ENCODE measurements at places on chromosomes 3 and 15.
A peak's percentile ranks its signal among the peaks of the same experiment; 100 is the strongest.

- DNase-seq: no peak
These were observed 481.4 kb upstream of the CFAP20DC start for GRCh38 chr3:59531066-59531745.

DNA sequence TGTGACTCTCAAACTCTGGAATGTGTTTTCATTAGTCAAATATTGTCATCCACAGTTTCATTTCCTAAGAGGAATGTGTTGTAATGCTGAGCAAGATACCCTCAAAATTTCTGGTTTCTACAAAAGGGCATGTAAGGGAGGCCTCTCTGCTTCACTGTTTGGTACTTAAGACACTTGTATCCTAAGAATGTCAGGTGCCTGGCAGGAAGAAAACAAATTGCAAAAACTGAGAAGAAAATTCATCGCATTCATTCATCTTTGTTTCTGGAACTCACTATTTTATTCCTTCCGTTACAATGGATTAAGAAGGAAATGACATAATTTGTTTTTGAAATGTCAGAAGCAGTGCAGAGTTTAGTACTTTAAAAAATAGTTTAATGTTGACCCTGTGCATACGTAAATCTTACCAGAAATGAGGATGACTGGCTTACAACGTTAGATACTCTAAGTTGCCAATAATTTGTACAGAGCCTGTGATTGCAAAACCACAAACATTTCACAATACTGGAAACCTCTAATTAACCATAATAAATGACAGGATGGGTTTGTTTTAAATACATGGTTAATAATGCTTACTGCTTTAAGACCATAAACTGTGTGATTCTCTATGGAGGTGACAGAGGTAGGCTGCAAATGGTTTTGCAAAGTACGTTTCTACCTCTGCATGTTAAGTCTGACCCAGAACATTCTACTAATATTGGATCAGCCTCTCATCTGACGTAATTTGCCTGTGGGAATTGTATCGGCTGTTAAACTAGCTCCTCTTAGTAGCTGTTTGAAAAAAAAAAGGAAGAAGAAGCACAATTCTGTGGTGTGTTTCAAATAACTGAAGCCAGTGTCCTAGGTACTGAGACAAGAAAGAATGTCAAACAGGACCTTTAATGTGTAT, 477.8 kb downstream of the RBMS3 start:
- DNase-seq: no peak

DNA sequence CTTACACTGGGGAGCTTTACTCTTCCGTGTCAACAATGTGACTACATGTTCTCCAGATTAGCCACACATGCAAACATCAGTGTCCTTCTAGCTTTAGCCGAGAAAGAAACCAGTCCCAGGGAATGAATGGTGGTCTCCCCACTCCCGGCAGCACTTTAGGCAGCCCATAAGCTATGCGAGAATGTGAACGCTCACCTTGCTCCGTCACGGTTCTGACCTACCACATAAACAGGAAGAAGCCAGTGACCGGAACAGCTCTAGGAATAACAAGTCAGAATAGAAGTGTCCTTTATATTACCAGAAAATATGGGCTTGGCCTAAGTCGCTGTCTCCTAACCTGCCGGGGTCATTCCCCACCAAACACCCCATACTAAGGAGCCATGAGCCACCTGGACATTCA, 98.0 kb upstream of the ABHD17C start:
- DNase-seq: no peak

GRCh38 chr3:57900786-57901185, 107.4 kb upstream of the FLNB start:
- DNase-seq: no peak

- no peak for DNase-seq
These were observed 6.9 kb downstream of the ADAMTS7 start for GRCh38 chr15:78804391-78804792.

- DNase-seq: no peak
These were observed 55.8 kb downstream of the HHLA2 start for GRCh38 chr3:108352176-108352575.

- DNase-seq: no peak
These were observed 53.9 kb downstream of the CLASP2 start for GRCh38 chr3:33664195-33664594.

GRCh38 chr3:12893852-12894251, 52.5 kb upstream of the RPL32 start:
- DNase-seq: no peak

- DNase-seq: peak; percentile 76
These were observed at the start of gene MELTF for GRCh38 chr3:197029511-197030167. Gene MELTF, minus strand, starts transcription at chr3:197029817. Its CDS starts 115 bp downstream, at chr3:197029702.

DNA sequence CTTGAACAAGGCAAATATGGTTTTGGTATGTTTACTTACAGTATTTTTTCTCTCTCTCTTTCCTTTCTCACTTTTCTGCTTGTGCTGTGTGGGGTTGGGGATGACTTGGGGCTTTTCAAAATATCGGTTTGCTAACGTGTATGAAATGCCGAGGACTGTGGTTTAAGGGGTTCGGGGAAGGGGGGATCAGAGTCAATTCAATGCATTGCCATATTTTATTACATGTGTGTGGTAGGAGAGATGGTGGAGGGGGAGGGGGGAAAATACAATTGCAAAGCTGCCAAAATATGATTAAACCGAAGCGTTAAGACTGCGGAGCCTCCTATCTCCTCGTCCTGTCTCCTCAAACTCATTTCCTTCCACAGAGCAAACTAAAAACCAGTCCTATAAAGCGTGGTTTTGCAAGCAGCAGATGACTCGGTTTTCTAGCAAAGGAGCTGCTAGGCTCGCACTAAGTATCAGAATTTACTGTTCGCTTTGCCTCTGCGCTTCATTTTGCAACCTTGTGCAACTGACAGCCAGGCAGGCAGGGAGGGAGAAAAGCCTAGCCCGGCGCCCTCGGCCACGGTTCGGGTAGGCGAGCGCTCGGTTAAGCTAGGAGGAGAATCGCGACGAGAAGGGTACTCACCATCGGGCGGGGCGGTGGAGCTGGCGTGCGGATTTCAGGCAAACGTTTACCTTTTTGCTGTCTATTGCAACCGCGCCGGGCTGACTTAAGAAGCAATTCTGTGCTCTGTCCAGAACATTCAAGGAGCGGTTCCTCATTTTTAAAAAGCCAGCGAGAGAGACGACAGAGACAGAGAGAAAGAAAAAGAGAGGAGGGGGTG, 4.0 kb upstream of the NR2F2 start:
- DNase-seq: no peak

- DNase-seq: no peak
These were observed 58.1 kb upstream of the VILL start for GRCh38 chr3:37932505-37932904.

- no peak for DNase-seq
These were observed 542.6 kb downstream of the TUSC7 start for GRCh38 chr3:117252208-117252607.

DNA sequence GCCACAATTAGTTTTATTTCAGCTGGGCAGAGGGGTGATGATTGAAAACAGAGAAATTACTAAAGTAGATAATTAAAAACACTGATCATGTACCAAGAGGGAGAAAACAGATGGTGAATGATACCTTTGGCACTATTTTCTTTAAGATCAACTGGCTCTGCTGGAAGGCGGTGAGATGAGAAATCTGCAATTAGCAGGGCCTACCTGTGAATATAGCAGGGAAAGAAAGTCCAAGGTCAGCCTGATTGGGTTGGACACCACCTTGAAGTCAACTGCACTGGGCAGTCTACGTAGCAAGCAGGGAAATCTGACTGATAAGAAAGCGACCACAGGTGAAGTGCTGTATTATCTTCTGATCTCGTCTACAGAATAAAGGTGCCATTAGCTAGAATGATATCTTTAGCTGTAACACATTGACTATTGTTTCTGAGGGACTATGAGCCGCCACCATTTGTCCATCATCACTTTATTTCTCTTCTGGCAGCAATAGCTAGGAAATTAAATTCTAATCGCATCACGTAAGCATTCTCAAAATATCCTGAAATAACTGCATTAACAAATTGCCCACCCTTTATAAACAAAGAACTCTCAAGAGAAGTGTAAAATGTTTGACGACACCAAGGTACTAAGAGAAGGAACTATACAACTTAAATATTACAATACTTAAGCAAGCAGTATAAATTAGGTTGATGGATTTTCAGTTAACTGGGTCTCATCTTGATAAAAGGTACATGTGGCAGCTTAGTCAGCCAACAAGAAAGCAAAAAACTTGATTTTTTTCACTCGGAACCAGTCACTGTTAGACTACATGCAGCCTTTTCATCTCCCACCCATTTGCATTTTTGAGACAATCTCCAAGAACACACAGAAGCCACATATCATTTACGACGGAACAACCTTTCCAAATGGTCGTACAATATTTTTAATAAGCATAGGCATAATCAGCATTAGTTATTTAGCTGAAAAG, 1.3 kb downstream of the NEDD4 start:
- DNase-seq: no peak

DNA sequence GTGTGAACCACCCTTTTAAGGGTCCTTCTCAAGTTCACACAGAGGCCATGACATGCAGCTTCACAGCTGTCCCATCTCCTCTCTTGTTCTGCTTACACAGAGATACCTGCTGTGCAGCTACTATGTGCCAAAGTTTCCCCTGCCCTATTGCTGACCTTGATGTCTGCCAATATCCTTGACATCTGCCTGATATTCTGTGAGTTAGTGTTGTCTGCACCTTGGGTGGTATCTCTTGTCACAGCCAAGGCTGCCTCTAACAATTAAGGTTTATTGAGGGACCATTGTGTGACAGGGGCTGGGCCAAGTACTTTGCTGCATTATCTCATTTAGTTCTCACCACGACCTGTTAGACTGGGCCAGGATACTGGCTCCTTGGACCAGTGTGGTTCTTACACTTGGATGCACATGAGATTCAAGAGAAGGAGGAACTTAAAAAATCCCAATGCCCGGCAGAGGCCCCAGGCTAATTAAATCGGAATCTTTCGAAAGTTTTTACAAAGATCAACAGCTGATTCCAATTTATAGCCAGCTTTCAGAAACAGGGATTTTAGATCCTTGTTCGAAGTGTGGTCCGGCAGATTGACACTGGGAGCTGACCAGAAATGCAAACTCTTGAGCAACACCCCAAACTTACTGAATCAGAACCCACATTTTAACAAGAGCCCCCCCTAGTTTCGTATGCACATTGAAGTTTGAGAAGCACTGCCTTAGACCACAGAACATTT, 178.6 kb downstream of the SATB1 start:
- no peak for DNase-seq

- DNase-seq: no peak
These were observed 44.5 kb downstream of the SNAPC5 start for GRCh38 chr15:66452971-66453580.

- DNase-seq: no peak
These were observed 179.7 kb downstream of the ITPR1 start for GRCh38 chr3:4672725-4673275.

GRCh38 chr15:93553167-93553935, 464.3 kb upstream of the RGMA start:
- no peak for DNase-seq

GRCh38 chr3:11928381-11928780, 75.8 kb upstream of the SYN2 start:
- no peak for DNase-seq

DNA sequence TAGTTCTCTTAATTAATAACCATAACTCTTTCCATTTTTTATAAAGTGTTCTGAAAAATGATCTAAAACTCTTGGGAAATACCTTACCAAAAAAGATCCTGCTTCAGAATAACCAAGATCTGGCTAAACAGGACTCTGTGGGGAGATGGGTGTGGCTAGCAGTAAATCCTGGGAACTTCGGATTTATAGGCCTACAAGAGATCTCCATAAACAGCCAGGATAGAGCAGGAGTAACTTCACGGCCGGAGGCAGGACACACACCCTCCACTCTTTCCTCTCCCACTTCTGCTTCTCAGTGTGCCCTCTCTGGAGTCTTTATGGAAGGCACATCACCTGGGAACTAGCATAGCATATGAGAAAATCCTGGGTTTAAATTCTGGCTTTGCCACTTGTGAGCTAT, 309.4 kb upstream of the SOX2 start:
- no peak for DNase-seq

DNA sequence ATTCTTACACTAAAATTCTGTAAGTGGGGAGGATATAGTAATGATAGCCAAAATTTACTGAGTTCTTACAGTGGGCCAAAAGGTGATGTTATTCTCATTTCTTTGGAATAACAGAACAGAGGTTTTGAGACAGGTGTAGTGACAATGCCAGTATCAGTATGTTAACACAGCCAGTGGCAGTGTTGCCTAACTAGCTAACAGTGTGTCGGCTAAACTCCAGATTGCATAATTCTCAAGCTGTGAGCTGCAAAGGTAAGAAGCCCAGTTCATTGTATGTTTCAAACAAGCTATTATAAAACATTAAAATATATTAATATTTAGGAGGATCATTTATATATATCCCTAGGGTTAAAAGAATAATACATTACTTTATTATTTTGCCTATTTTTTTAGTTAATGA, 920 bp downstream of the SLC15A2 start:
- no peak for DNase-seq

DNA sequence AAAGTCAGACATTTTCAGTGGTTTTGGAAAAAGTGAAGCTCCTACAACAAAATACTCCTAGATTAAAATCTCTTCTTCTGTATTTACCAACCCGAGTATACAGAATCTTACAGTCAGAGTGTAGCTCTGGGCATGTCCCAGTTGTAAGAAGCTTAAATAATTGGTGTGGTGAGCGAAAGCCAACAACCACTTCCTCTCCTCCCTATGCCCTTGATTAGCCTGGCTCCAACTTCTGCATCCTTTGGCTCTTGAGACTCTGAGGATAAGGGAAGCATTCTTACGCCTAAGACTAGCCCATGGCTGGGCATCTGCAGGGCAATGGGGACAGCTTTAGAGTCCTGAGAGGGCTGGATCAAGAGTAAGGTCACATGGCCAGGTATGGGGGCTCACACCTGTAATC, 25.5 kb downstream of the RFT1 start:
- DNase-seq: no peak

GRCh38 chr3:132669256-132669777, 9.2 kb downstream of the UBA5 start:
- DNase-seq: no peak

DNA sequence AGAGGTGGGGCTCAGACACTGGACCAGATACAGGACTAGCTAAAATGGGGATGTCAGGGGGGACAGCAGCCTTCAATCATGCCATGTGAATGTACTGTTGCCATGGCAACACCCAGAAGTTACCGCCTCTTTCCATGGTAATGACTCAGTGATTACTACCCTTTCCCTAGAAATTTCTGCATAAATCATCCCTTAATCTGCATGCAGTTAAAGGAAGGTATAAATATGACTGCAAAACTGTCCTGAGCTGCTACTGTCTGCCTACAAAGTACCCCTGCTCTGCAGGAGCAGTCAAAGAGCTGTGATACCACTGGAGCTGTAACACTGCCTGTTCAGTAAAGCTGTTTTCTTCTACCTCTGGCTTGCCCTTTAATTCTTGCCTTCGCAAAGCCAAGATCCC, 168.2 kb downstream of the PEAK1 start:
- peak; percentile 20 for DNase-seq

- DNase-seq: no peak
These were observed 131.4 kb upstream of the UBE2E2 start for GRCh38 chr3:23071758-23072157.

- no peak for DNase-seq
These were observed 43.4 kb downstream of the C2CD4A start for GRCh38 chr15:62109982-62110851.

DNA sequence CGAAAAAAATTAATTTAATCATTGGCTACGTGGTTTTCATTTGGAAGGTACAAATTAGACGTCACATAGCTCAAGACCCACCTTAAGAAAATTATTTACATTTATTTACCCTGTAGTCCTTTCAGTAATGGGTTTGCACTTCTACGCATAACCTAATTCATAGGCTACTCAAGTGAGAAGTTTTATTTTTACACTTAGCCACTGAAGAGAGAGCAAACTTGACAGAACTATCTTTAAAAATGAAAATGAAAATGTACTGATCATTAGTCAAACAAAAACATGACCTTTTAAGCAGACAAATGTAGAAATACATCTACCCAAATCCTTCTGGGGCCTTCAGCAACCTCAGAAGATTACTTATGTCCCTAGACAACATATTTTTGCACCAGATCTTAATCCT, 269.4 kb upstream of the TTC14 start:
- DNase-seq: no peak

All from neuronal stem cell (in vitro differentiated cells).